Osteoblast (primary cell): ENCODE measurements at places on chromosomes 2 and 18. TPM values are rescaled to one million over a fixed set of nuclear protein-coding genes. Genes with fewer than 3 reads are reported as not detected.

DNA sequence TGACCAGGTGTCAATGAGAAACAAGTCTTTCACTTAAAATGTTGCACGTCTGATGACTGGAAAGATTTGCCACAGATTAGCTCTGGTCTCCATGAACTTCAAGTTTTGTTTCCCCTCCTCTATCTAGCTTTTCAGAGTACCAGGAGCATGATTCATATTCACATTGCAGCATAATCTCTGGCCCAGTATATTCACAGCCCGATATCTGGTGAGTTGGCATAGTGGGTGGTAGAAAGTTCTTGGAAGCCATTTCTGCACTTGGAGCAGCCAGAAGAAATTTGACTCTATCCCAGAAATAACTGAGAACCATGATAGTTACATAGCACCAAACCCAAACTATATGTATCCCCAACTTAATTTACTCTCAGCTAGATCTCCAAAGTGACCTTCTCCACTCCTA lies 503.9 kb downstream of the PID1 start:
- H3K4me3 ChIP-seq = no peak overlapping the region
- H3K4me1 ChIP-seq = peaks cover 23% of the 10 kb centered on the region
- no peak overlapping the region for H3K27ac ChIP-seq
- H3K27me3 ChIP-seq = no peaks in the 10 kb centered on the region

DNA sequence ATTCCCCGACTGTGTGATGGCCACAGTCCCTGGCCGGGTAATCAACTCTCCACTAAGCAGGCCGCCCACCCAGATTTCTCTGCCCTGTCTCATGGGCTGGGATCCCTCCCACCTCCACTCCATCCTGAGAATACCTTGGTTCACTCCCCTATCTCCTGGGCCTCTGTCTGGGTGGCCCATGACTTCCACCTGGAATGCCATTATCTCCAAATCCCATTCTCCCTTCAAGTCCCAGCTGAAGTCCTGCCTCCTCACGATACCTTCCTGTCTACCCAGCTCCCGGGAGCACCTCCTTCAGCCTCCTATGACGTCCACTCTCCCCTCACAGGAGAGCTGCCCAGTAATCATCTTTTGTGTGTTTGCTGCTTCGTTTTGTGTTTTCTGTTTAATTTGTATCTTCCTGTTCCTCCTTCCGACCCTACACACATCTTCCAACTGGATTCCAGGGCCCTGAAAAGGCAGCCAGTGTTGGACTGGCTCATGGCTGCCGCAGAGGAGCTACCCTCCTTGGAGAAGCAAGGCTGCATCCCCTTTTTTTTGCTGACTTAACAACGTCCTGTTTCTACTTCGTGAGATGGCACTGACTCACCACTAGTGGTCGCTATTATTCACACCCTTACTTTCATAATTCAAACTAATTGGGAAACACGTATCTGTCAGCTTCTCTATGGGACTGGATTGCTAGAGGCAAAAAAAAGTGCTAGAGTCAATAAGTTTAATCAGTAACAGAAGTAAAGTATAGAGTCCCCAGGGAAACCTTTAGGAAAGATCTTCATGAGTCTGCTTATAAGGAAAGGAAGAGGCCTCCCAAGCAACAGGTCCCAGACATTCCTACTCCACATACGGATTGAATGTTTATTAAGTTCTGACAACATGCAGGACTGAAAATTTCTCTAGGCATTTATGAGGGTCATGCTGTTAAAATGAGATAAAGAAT lies 171.9 kb upstream of the GATA6 start:
- no peaks in the 10 kb centered on the region for H3K36me3 ChIP-seq
- no peak for DNase-seq
- no peaks in the 10 kb centered on the region for H3K4me1 ChIP-seq
- H3K4me3 ChIP-seq = no peak overlapping the region
- no peak overlapping the region for H3K27ac ChIP-seq

PARD6G gene
- 2.2 and 4.4 TPM in 2 replicates for total RNA-seq

METTL4 gene
- 8.8 and 10.5 TPM in 2 replicates for total RNA-seq

NRP2 gene
- total RNA-seq = 145 and 183 TPM in 2 replicates

GRCh38 chr2:217988840-217989204 lies 14.0 kb downstream of the TNS1 start:
- peaks cover 23% of the 10 kb centered on the region for H3K4me1 ChIP-seq
- no peak overlapping the region for H3K27ac ChIP-seq
- no peaks in the 10 kb centered on the region for H3K36me3 ChIP-seq

TWIST2 gene
- total RNA-seq = 9.4 TPM in 2 replicates

MRO gene
- total RNA-seq = 0.59 and 1.8 TPM in 2 replicates

DNA sequence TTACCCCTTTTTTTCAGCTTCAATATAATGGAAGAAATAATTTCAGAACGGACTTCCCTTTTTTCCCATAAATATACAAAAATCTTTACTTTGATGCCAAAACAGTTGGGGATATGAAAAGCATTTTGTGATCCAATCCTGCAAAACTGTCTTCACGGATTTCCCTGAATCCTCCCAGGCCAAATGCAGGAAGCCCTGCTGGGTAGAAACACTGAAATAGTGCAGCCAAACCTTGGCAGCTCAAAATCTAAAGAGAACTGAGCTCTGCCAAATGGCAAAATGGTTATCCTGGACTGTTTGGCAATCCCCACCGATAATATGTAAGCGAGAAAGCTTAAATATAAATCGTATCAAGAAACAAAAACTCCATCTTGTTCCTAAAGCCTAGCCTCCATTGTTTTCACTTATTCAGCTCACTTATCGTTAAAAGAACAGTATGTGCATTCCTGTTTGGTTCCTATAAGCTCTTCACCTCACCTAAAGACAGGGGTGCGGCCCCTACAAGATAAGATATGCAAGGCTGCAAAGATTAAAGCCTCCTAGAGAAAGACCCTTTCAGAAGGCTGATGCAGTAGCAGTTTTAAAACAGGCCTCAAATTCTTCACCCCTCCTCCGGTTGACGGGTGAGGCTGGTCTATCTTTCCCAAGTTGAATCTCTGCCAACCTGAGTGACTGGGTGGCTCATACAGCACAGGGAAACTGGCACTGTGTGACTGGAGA lies 48.6 kb downstream of the LAMA1 start:
- no peaks in the 10 kb centered on the region for H3K4me1 ChIP-seq
- no peaks in the 10 kb centered on the region for H3K27me3 ChIP-seq
- H3K4me3 ChIP-seq = no peak overlapping the region
- DNase-seq = no peak

GRCh38 chr2:134681201-134681600 lies 37.6 kb downstream of the TMEM163 start:
- H3K36me3 ChIP-seq = no peaks in the 10 kb centered on the region
- no peak for DNase-seq
- H3K4me3 ChIP-seq = no peak overlapping the region
- H3K4me1 ChIP-seq = no peaks in the 10 kb centered on the region
- peaks cover 4% of the 10 kb centered on the region for H3K27me3 ChIP-seq
- no peak overlapping the region for H3K27ac ChIP-seq

PSMD1 gene
- total RNA-seq = 112 TPM in 2 replicates

- no peak overlapping the region for H3K4me3 ChIP-seq
- no peaks in the 10 kb centered on the region for H3K27me3 ChIP-seq
- H3K27ac ChIP-seq = no peak overlapping the region
- H3K4me1 ChIP-seq = peaks cover 31% of the 10 kb centered on the region
- DNase-seq = no peak
- H3K36me3 ChIP-seq = no peaks in the 10 kb centered on the region
Measured at GRCh38 chr18:45666520-45666919, 51.2 kb downstream of the SLC14A2 start.

- no peaks in the 10 kb centered on the region for H3K36me3 ChIP-seq
- peak overlapping the region; percentile 7 for H3K27ac ChIP-seq
- no peak for DNase-seq
- no peak overlapping the region for H3K4me3 ChIP-seq
Measured at GRCh38 chr18:23317975-23318675, 135.0 kb upstream of the RIOK3 start.

DNA sequence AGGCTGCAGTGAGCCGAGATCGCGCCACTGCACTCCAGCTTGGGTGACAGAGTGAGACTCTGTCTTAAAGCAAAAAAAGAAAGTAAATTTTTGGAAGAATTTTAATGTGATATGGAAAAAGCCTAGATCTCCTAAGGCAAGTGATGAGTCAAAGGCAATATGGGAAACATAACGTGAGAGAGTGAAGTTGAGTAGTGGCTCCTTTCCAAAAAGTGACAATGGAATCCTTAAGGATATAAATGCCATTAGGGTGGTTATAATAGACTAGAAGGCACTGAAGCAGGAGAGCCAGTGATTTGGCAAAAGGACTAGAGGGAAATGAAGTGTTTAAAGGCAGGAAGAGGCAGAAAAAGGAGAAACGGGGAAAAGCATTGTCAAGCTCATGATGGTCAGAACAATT lies 25.6 kb downstream of the ARHGAP28 start:
- H3K27me3 ChIP-seq = peaks cover 3% of the 10 kb centered on the region
- H3K36me3 ChIP-seq = no peaks in the 10 kb centered on the region
- DNase-seq = no peak

PSMA8 gene
- total RNA-seq = not detected in 2 replicates

- peaks cover 20% of the 10 kb centered on the region for H3K27me3 ChIP-seq
- no peaks in the 10 kb centered on the region for H3K36me3 ChIP-seq
- no peak overlapping the region for H3K27ac ChIP-seq
- no peak overlapping the region for H3K4me3 ChIP-seq
- DNase-seq = no peak
- no peaks in the 10 kb centered on the region for H3K4me1 ChIP-seq
Measured at GRCh38 chr2:233312874-233313273, 5.3 kb downstream of the SAG start.

DNA sequence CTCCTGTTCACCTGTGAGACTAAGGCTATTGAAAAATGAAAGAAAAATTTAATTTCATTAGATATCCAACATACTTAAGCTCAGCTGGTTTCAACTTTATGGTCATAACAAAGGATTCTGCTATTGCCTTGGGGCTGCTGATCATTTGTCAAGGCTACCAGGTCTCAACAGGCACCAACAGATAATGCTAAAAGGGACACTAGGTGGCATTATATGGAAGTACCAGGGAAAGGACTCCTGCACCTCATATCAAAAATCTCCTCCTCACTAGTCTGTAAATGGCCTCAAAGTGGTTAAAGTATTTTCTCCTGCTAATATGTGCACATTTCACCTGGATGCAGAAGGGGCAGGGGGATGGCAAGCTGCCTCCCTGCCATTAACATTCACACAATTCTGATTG lies 167.9 kb upstream of the REG3A start:
- H3K4me1 ChIP-seq = no peaks in the 10 kb centered on the region
- H3K27me3 ChIP-seq = no peaks in the 10 kb centered on the region
- DNase-seq = no peak
- no peak overlapping the region for H3K27ac ChIP-seq
- no peak overlapping the region for H3K4me3 ChIP-seq

- no peaks in the 10 kb centered on the region for H3K36me3 ChIP-seq
- H3K27ac ChIP-seq = no peak overlapping the region
- H3K4me1 ChIP-seq = no peaks in the 10 kb centered on the region
- H3K4me3 ChIP-seq = no peak overlapping the region
- no peak for DNase-seq
Measured at GRCh38 chr2:123853161-123853560, 171.9 kb upstream of the CNTNAP5 start.

RFX8 gene
- 7.6 and 10.0 TPM in 2 replicates for total RNA-seq

- H3K36me3 ChIP-seq = no peaks in the 10 kb centered on the region
- no peak for DNase-seq
- no peak overlapping the region for H3K27ac ChIP-seq
- H3K4me3 ChIP-seq = no peak overlapping the region
- H3K4me1 ChIP-seq = no peaks in the 10 kb centered on the region
Measured at GRCh38 chr2:72094701-72095100, 53.0 kb downstream of the CYP26B1 start.

GRCh38 chr18:49081511-49082155 lies 130.9 kb upstream of the SMAD7 start:
- H3K36me3 ChIP-seq = no peaks in the 10 kb centered on the region
- no peaks in the 10 kb centered on the region for H3K4me1 ChIP-seq
- no peak overlapping the region for H3K4me3 ChIP-seq
- H3K27me3 ChIP-seq = no peaks in the 10 kb centered on the region
- peak overlapping the region; percentile 62 for H3K27ac ChIP-seq
- DNase-seq = peak; percentile 92

CCT4 gene
- 116 and 117 TPM in 2 replicates for total RNA-seq

DNA sequence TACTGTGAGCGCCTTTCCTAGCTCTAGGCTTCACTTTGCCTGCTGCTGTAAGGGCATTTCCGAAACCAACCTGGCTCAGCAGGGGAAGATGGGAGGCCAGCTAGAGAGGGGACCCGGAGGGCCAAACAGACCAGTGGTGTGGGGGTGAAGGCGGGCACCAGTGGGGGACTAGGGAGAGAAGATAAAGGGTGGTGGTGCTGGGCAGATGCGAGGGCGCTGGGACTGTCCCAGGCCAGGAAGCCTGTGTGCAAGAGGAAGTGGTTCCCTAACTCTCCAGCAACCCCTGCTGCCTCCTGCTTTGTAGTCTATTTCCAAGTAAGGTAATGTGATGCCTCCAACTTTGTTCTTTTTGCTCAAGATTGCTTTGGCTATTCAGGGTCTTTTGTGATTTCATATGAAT lies 73.1 kb downstream of the DNAH7 start:
- H3K4me1 ChIP-seq = no peaks in the 10 kb centered on the region
- no peaks in the 10 kb centered on the region for H3K36me3 ChIP-seq
- no peak overlapping the region for H3K4me3 ChIP-seq
- H3K27me3 ChIP-seq = no peaks in the 10 kb centered on the region
- H3K27ac ChIP-seq = no peak overlapping the region

DNA sequence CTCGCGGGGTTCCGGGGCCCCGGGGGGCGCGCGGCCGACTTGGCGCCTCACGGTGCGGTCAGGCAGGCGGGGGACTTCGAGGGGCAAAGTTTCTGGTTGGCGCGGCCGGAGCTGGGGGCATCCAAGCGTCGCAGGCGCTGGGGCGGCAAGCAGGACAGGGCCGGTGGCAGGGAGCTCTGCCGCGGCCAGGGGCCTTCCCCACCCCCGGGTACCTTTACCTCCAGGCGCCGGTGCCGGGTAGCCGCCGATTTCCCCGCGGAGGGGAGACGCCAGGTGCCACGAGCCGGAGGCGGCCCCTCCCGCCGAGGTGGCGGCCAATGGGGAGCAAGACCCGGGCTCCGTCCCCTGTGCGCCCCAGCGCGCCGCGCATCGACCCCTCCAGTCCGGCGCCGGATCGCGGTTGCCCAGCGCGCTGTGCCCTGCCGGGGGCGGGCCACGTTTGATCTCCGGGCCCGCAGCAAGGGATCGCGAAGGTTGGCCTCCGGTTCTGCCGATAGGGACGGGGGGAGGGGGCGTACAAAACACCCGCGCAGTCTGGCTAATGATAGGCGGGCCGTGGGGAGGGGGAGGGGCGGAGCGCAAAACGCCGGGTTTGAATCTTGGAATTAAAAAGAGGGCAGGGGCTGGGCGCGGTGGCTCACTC lies at the start of gene ST8SIA5:
Gene ST8SIA5, minus strand, starts transcription at position 495 of the 643 bp plus-strand sequence. CDS start 545 bp downstream, outside the sequence.
- no peaks in the 10 kb centered on the region for H3K4me1 ChIP-seq
- H3K27ac ChIP-seq = no peak within 1 kb of the TSS
- peak within 1 kb of the TSS; percentile 28 for H3K4me3 ChIP-seq
- H3K27me3 ChIP-seq = peaks cover 49% of the 10 kb centered on the region
- no peaks in the 10 kb centered on the region for H3K36me3 ChIP-seq

CAPN13 gene
- total RNA-seq = not detected in 2 replicates

DNA sequence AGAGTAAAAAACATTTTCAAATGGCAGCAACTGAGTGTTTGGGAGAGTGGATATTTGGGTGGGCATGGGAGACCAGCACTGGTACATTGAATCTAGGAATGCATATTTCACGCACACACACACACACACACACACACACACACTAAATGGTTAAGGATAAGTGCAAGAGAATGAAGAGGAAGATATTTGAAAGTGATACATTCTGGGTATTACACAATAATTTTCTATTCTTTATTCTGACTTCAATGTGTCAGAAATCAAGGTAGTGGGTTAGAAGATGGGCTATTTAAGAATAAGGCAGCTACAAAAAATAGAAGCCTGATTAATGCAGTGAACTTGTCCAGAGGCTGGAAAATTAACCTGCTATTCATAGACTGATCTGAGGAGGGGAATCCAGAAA lies 577.0 kb downstream of the TMEM182 start:
- H3K27ac ChIP-seq = no peak overlapping the region
- no peaks in the 10 kb centered on the region for H3K4me1 ChIP-seq
- no peak for DNase-seq
- H3K4me3 ChIP-seq = no peak overlapping the region
- H3K27me3 ChIP-seq = no peaks in the 10 kb centered on the region

RAD51AP2 gene
- total RNA-seq = not detected in 2 replicates
